ENCODE measurements at places on chromosomes 12 and 14.

- DNase-seq, result no peak
Observed at GRCh38 chr12:32533971-32534590, 134.7 kb downstream of the FGD4 start.

DNA sequence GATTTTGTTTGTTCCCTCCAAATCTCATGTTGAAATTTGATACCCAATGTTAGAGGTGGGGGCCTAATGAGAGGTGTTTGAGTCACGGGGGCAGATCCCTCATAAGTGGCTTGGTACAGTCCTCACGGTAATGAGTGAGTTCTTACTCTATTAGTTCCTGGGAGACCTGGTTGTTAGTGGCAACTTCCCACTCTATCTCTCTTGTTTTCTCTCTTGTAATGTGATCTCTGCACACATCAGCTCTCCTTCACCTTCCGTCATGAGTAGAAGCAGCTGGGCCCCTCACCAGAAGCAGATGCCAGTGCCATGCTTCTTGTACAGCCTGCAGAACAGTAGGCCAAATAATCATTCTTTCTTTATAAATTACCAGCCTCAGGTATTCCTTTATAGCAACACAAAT is 29.6 kb upstream of the KCNK10 start:
- no peak for DNase-seq

- no peak for DNase-seq
Observed at GRCh38 chr12:77152623-77153193, 87.3 kb upstream of the E2F7 start.

DNA sequence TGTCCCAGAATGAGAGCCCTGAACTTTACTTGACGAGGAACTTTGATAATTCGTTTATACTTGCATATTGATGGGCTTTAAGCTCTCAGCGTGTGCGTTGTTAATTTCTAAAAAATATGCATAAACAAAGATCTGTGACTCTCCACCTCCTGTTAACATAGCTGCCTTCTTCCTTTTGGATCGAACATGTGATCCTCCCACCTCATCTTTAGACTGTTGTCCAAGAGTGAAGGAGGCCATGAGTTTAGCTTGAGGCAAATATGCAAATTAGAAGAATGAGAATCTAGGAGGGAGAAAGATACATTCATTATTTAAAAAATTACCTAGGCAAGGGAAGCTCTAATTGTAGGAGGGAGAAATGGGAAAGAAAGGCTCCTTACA is 617 bp downstream of the TTC8 start:
- DNase-seq, result no peak

DNA sequence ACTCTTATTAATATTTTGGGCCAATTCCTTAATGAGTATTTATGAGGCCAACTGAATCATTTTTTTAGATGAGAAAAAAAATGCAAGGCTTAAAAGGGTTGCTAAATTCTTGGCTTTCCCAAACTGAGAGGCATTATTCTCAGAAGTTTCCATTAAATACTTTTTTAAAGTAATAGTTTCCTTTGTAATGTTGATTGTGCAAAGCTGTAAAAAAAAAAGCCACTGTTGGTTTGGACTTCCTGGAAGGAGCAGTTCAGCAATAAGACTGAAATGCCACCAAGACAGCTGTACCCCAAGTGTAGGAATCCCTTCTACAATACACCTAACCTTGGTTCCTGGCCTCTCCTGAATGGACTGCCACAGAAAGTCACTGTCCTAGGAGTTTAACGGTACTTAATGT is 231.3 kb downstream of the MON2 start:
- DNase-seq, result no peak

- no peak for DNase-seq
Observed at GRCh38 chr12:60992087-60992486, 1268.1 kb upstream of the USP15 start.

GRCh38 chr12:72330784-72331183 is 58.6 kb downstream of the TRHDE start:
- DNase-seq, result no peak

DNA sequence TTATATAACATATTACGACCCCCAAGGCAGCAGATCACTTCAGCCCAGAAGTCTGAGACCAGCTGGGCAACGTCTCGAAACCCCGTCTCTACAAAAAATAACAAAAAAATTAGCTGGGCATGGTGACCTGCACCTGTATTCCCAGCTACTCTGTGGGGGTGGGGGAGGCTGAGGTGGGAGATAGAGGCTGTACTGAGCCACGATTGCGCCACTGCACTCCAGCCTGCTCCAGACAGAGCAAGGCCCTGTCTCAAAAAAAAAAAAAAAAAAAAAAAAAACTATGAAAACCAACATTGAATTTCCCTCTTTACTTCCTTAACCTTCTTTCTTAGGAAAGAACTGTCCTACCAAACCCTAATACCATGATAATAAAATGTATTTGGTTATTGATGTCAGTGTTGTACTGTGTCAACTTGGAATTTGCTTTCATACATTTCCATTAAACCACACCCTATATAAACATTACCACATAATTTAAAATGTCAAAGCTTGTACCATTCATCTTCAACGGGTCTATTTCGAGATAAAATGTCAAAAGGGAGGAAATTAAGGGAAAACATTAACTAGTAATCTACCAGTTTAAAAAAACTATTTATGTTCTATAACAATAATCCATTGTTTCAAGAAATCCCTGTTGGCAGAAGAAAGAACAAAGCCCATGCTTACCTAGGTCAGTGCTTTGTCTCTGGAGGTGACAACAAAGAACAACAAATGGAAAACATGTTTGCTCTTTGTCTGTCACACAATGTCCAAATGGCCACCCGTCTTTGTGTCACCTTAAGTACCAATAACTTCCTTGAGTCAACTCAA is 17.4 kb downstream of the GALNT4 start:
- no peak for DNase-seq

GRCh38 chr14:93330609-93331000 is 2.2 kb downstream of the BTBD7 start:
- DNase-seq, result no peak

DNA sequence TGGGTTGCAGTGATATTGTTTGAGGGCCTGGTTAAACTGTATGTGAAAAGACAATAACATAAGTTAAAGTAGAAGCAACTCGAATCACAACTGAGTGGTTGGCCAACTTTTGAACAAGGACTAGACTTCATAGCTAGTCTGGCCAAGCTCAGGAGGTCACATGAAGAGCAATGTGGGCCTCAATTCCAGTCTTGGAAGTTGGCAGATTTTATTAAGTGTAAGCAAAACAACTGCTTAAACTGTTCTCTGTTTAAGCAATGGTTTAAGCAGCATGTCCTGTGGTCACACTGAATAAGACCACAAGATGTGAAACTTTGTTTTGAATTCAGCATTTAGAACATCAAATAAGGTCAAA is 100.4 kb downstream of the TMTC3 start:
- no peak for DNase-seq

GRCh38 chr12:42564556-42564955 is 25.0 kb downstream of the PRICKLE1 start:
- no peak for DNase-seq

GRCh38 chr12:91276509-91276908 is 93.9 kb upstream of the DCN start:
- DNase-seq, result no peak

- no peak for DNase-seq
Observed at GRCh38 chr14:34465069-34465859, 3.2 kb upstream of the SPTSSA start.

- DNase-seq, result no peak
Observed at GRCh38 chr12:127760996-127761395, 506.0 kb upstream of the TMEM132C start.

- DNase-seq, result no peak
Observed at GRCh38 chr12:26231921-26232320, 36.5 kb downstream of the SSPN start.

DNA sequence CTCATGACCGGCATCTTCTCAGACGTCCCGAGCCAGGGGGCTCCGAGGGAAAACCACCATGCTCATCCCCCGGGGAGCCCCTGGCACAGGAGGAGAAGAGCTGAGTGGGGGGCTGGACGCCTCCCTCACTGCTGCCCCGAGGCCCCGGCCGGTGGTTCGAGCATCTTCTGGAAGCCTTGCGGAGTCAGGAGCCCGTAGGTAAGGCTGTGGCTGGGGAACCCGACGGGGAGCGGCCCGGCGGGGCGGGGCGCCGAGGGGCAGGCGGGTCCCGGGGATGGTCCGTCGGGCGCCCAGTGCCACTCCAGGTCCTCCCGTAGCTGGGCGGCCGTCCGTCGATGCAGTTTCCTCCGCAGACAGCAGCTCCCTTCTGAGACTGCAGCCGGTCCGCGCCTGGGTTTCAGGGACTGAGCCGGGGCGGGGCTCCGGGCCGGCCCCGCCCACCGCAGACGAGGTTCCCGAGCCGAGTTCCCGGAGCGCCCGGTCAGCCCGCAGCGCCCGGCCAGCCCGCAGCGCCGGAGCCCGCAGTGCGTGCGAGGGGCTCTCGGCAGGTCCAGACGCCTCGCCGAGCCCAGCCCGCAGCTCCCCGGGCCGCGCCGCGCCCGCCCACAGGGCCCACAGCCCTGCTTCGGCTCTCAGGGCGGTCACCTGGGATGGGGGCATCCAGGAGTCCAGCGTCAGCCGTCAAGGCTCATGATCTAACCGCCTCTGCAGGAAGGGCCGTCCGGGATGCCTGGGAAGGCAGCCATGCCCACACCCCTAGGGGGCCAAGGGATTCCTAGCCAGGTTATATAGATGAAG is at the start of gene PGF:
Gene PGF (minus strand): TSS at position 369 of the 798 bp plus-strand sequence. CDS start 355 bp downstream, at position 14.
- peak; percentile 40 for DNase-seq

DNA sequence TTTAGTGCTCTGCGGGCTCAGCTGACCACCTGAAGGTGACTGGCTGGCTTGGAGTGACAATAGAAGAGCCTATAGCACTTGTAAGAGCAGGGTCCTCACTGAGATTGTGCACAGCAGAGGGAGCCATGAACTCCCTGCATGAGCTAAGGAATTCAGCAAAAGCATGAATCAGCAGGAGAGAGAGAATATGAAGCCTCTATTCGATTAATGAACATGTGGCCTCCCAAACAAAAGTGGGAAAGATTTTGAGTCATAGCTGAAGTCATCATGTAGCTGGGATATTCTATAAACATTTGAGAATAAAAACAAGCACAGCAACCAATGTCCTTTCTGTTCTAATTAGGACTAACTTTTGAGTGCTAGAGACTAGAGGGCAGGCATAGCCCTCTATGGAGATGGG is 626.6 kb downstream of the DIO2 start:
- no peak for DNase-seq

GRCh38 chr12:49294086-49294803 is 702 bp upstream of the PRPH start:
- no peak for DNase-seq

DNA sequence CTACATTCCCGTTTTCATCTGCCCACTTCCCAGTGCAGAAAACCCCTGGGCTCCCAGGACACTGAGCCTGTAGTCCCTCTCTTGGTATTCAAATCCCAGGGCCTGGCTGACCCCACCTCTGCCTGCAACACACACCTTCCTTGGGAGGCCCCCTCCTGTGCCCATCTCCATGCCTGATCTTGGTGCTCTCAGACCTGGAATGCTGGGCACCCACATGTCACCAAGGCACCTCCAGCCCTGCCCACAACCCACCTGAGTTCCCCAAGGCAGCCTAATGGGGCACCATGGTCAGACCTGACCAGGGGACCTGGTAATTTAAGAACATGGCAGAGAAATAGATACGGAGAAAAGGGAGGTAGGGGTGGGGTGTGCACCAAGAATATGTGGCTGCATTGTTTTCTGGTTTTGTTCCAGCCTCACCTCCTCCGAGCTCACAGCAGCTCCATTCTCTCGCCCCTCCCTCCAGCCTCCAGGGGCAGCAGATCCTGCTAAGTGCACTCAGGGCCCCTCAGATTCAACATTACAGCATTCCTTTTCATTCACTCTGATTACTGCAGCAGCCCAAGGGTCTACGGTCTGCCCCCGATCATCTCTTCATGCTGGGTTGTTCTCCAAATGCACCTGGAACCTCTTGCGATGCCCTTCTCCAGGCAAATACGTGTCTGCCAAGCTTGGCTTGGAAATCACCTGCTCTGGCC is 9.2 kb upstream of the HSP90AA1 start:
- DNase-seq, result no peak

GRCh38 chr14:53695692-53696214 is 260.9 kb downstream of the BMP4 start:
- DNase-seq, result no peak

GRCh38 chr12:108191938-108192337 is 62.9 kb downstream of the WSCD2 start:
- DNase-seq, result no peak

DNA sequence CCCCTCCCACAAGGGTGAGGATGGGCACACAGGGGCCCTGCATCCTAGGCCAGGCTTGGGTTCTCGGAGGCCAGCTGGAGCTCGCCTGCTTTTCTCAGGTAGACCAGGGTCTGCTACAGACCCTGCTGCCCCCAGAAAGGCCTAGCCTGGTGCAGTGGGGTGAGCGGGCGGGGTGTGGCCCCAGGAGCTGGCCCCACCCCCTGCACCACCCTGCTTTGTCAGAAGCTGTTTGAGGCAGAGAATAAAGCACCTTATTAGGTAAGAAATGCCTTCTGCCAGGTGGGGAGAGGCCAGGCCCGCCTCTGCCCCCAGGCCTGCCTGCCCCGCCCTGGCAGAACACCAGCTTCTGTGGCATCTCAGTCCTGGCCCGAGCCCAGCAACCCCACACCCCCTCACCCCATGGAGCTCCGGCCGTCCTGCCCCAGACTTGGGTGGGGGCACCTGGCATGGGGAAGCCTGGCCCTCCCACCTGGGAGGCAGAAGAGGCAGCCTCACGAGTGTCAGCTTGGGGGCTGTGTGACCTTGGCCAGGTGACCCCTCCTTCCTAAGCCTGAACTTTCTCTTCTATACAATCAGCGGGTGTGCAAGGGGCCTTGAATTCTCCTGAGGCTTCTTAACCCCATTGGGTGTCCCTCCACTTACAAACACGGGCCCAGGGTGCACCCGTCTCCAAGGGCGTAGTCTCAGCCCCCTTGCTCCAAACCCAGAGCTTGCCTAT is 43.2 kb downstream of the KRT80 start:
- DNase-seq, result no peak

DNA sequence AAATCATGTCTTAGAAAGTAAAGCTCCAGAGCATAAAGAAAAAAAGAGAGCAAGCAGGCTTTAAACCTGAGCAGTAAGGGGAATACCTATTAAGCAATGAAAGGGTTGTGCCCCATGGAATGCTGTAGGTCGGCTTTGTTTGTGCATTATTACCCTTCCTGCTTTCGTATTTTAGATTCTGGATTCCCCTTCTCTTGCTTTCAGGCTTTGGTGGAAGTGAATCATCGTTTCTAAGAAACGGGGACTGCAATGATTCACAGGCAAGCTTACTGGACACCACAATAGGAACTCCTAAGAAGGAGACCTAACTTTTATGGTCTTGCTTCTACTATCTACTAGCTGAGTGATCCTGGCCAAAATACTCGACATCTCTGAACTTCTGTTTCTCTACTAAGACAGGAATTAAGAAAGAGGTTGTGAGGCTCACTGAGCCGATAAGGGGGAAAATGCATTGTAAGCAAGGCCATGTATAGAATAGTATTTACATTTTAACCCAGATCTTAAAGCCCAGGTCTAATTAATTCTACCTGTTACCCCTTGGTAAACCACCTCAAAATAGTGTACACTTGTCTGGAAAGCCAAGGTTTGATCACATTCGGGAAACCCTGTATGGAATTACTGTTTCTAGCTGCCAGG is 1.2 kb upstream of the BMAL2 start:
- peak; percentile 17 for DNase-seq

GRCh38 chr14:50599700-50600444 is 39.9 kb downstream of the ATL1 start:
- DNase-seq, result no peak
